ENCODE measurements at places on chromosomes 12 and 14.

DNA sequence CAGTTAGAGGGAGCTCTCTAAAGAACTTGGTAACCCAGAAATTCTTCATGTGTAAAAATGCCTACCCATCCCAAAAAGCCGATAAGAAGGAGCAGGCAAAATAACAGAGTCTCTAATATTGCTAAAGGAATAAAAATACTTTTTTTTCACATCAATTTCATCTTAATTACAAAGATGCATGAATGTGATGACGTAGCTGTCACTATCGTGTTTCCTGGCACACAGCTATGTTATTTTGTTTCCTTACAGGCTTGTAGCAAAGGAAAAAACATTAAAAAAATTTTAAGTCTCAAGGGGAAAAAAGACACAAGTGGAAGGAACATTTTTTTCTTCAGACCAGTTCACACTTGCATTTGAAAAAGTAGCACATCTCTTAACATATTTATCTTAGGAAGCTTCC, 10.3 kb upstream of the LGALS3 start:
- no peak for DNase-seq

GRCh38 chr12:96902076-96902475, 5.0 kb upstream of the NEDD1 start:
- DNase-seq = no peak

DNA sequence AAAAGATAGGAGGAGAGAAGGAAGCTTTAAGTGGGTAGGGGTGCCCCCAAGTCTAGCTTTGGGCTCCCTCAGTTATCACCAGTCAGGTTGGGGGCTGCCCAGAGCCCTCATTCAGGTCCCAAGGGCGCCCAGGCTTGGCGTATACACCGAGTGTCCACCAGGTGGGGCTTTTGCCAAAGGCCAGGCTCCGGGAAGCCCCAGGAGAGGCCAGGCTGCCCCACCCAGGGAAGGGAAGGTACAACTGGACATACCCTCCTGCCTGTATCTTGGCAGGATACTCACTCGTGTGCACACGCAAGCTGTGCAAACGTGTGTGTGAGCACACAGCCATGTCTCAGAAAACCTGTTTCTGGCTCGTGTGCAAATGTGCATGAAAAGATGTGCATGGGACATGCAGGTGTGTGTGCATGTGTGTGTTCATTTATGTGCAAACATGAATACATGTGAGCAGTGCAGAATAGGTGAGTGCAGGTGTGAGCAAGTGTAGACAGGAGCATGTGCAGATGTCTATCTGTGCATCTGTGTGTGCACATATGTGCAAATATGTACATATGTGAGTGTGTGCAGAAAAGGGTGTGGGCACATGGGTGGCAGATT, 103.9 kb upstream of the MYL2 start:
- DNase-seq = peak; percentile 33

DNA sequence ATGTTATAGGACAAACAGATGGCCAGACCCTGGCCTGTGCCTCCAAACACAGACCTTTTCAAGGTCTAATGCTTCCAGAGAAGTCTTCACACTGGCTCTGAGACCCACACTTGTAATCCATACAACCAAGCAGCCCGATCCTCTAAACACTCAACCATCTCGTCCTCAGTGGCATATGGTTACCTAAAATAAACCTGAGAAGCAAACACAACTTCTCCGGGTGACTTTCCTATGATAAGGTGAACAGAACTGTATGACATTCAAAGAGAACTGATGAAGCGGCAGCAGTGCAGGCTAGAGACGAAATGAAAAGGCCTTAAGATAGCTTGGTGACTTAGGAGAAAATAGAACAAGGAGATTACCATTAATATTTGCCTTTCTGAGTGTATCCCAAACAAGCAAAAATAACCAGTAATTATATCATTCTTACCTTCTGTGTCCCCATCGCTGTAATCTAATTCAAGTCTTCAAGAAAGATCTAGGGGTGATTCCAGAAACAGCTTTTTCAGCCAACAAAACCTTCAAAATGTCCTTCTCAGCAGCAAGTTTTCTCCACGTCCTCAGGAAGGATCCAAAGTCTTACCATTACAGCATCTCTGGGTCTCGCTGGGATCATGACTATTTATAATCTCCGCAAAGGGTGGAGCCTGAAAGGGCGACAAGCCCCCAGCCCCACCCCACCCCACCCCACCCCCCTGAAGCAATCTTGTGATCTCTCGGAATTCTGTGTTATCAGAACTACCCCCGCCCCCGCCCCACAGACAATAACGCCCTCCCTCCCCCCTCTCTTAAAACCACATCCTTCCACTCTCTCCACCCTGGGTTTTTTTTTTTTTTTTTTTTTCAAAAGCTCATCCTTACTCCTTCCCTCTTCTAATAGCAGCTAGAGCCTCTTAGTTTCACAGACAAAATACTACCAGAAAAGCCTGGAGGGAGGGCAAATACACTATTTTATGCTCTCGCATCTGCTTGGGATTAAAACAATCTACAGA, at the start of gene SLC2A3:
Gene SLC2A3, minus strand, starts transcription at position 598 of the 992 bp plus-strand sequence. Its CDS starts 153 bp downstream, at position 445.
- peak; percentile 93 for DNase-seq

DNA sequence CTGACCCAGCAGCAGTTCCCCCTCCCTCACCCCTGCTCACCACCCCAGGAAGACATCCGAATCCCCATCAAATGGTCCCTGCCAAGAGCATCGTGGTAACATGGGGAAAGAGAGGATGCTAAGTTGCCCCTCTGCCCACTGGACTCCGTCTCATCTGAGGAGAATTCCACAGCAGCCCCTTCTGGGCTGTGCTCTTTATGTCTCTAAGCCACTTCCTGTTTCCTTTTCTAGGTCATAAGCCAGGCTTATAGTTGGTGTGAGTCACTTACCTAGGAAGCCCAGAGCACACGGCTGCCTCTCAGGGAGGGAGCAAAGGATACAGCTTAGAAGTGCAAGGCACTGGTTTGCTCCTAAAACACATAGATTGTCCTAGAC, 76.0 kb downstream of the VCPKMT start:
- no peak for DNase-seq

DNA sequence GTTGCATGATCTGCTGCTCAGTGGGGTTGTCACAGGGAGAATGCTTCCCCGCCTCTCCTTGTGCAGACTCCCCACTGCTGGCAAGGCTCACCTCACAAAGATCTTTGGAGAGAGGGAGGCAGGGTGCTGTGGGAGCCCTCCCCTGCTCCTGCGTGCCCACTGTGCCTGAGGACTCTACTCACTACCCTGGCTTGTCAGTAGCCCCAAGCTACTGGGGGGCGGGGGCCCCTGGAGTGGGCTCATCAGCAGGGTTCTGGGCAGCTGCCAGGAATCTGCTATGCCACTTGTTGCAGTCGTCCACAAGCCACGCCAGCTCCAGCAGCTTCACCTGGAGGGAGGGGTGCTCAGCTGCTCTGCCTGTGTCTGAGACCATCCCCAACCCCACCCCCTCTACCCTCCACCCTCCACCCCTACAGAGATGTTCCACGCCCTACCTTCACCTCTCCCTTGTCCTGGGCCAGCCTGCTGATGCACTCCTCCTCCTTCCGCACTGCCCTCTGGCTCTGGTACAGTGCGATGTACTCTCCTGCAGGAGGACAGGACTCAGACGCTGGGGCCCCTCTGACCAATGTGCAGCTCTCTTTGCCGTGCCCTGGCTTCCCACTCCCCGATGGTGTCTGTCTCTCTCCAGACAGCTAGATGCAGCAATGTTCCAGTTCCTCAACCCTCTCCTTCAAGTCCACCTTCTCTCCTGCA, 14.2 kb upstream of the BLTP3B start:
- DNase-seq = no peak

- DNase-seq = no peak
Measured at GRCh38 chr12:176321-177181, 37.4 kb downstream of the SLC6A12 start.

- DNase-seq = no peak
Measured at GRCh38 chr12:39355841-39356240, 87.1 kb downstream of the KIF21A start.

GRCh38 chr12:73547421-73547820, 990.2 kb upstream of the ATXN7L3B start:
- no peak for DNase-seq

DNA sequence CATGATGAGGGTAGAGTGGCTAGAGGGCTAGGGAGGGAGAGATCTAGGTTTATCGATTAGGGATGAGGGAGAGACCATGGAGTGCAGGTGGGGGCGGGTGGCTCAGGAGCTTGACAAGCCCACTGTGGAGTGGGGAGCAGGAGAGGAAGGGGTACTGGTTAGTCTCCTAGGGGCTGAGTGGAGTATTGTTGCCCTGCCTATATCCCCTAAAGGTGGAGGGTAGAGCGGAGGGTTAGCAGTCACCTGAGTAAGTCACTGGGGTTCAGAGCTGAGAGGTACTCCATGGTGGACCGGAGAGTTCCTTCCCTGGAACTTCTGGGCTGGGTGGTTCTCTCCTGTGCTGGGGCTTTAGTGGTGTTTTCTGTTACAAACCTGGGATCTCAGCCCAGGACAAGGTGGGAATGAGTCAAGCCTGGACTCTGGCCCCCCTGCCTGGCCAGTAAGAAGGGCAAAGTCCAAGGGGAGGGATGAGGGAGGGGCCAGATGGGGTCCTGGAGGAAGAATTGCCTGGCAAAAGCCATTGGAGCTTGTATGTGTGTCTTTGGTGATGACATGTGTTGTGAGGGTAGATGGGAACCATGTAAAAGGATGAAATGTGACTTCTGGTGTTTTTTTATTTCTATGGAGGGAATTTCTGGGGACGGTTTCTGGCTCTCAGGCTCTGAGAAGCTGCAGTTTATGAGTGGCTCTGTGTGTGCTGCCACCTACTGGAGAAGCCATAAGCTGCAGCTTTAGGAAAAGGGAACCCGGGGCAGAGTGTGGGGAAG, at the start of gene CIDEB:
Gene CIDEB, minus strand, starts transcription at position 403 of the 767 bp plus-strand sequence. Its CDS starts 119 bp downstream, at position 284.
- peak; percentile 22 for DNase-seq

DNA sequence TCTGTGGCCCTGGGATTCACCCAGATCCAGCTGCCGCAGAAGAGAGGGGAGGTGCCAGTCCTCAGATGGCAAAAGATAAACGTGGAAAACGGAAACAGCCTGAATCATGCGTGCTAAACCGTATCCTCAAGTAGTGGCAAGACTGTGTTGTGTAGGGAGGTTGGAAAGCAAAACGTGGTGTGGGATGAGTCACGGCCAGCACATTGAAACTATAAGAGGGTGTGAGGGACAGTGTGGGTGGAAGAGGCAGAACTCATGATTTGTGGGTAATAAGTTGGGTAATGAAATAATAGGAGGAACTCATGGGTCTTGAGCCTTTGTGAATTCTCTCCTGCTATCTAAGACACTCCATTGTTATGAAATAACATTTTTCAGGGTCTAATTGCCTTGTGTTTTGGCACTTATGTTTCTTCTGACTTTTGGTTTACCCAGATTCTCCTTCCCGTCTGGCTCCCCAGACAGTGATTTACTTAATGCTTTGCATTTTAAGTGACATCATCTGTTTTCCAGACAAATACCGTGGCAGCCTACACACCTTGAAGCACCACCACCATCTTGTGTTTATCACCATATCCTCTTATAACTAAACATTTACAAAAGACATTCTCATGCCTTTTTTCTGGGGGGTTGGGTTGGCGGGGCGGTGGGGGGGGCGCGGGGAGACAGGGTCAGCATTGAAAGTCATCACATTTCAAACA, 62.3 kb upstream of the PTCSC3 start:
- no peak for DNase-seq

DNA sequence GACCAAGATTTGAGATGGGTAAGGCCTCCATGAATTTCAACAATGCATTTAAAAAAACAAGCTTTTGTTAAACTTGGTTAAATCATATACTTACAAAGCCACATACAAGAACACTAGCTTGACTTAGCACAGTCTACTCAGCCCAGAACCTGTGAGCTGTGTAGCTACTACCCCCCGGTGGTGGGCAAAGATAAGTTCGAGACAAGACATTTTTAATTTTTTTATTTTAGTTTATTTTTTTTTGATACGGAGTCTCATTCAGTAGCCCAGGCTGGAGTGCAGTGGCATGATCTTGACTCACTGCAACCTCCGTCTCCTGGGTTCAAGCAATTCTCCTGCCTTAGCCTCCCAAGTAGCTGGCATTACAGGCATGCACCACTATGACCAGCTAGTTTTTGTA, 3.7 kb upstream of the NECAP1 start:
- no peak for DNase-seq

- DNase-seq = no peak
Measured at GRCh38 chr12:65670775-65671174, 153.5 kb upstream of the HMGA2 start.

DNA sequence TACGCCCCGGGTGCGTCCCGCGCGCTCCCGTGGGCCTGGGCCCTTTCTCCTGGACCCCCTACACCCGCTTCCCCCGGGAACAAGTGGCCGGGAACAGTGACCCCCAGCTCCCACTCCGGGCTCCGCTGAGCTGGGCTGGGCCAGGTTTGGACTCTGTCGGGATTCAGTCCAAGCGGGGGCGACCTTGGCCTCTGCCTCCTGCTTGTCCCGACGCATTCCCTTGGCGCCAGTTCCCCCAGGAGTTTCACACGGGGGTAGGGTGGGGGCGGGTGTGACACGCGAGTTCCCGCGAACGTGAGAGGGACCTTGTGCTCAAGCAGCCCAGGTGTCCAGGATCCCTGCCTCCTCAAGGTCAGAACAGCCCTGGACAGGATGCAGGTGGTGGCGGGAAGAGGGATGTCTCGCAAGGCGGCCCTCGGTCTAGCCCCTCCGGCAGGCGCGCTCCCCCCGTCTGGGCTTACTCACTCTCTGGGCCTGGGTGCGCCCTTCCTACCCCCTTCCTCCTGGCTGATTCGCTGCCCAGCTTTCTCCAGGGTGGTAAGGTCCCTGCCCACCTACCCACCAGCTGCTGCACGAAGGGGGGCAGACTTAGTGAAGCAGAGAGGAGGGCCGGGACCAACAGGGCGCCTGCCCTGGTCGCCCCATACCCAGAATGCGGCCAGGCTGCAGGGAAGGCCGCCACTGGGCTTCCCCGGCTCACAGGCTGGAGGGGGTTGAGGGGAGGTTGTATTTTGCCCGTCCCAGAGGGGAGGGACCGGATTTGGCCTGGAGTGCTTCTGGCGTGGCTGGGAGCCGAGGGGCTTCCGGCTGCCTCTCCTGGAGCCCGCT, 862 bp downstream of the CRIP2 start:
- no peak for DNase-seq

DNA sequence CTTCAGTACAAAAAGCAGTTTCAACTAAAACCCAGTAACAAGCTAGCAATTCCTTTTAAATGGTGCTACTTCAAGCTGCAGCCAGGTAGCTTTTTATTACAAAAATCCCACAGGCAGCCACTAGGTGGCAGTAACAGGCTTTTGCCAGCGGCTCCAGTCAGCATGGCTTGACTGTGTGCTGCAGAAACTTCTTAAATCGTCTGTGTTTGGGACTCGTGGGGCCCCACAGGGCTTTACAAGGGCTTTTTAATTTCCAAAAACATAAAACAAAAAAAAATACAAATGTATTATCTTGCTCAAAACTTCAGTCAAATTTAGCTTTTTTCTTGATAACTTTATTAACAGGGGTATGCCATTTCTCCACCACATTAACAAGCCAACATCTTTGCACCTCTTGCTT, 3.6 kb upstream of the CLEC4E start:
- peak; percentile 13 for DNase-seq

DNA sequence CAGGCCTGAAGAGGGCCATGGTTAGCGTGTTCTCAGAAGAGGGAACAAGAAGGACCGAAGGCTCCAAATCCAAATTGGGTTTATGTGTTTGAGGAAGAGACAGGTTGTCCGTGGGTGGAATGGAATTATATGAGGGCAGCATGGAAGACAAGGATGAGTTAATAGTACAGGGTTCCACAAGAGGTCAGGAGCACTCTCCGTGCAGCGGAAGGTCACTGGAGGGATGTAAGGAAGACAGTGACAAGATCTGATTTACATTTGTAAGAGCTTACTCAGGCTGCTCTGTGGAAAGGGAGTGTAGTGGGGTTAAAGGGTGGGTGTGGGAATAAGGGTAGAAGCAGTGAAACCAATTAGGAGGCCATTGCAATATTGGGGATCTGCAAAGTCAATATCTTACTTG, 97.0 kb downstream of the TPH2 start:
- DNase-seq = no peak

All from NCI-H2227 treated with DMSO at 0.1 percent for 48 hours (cell line).